ENCODE measurements at places on chromosomes 1 and 21.

DNA sequence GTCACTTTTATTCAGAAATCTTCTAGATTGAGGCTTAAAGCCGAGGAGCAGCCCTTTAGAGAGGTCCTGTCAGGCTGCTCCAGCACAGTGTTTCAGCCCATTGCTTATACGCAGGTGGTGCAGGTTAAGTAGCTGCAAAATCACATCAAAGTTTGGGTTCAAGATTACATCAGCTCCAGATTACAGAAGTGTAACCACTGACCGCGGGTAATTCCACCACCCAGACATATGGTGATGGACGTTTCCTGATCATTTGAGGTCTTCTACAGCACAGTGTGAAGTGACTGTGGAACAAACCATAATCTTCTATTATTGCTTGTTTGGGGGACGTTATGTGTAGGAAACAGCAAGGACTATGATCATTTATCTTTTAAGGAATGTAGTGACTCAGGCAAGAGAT lies 11.8 kb downstream of the C1orf115 start:
- DNase-seq, result no peak

GRCh38 chr1:246106342-246106763 lies 400.7 kb downstream of the SMYD3 start:
- DNase-seq, result peak; percentile 79

- peak; percentile 25 for DNase-seq
These were observed 578 bp upstream of the TRIM62 start for GRCh38 chr1:33182401-33182841.

DNA sequence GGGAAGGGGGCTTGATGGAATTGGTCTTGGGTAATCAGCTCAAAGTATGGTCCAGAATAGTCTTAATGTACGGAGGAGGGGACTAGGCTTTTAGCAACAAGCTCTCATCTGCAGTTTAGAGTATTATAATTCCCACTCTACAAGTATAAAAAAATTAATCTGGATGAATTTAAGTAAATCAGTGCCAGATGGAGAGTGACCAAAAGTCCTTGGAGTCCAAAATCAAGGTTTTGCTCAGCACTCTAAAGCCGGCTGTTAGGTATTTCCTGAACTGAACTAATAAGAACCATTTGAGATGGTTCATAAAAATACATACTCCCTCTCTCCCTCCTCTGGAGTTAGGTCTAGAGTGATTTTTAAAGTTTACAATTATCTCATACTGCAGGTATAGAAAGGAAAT lies 23.7 kb downstream of the GLUL start:
- DNase-seq, result no peak

DNA sequence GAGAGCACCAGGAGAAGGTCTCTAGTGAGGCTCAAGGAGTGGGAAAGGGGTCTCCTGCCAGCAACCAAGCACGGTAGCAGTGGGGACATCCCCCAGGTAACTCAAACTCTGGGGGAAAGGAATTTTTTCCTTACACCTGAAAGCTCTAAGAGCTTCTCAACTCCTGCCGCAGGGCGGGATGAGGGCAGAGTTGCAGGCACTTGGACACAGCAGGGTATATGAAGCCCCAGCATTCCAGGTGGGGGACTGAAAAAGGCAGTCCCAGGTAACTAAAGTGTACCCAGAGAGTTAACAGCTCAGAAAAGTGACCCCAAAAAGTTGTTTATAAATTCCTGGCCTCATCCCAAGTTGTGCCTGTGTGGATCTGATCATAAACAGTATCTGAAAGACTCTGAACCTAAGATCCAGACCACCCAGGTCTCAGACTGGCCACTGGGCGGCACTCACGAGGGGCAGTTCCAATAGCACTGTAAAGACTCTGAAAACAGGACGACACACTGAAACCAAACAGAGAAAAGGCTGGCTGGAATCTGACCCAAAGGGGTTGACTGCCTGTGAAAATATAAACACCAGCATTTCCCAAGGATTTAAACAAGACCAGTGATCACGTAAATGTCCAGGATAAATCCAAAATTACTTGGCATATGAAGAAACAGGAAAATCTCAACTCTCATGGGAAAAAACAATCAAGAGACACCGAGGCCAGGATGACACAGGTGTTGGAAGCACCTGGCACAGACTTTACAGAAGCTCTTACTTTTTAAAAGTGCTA lies 47.5 kb downstream of the HSF2BP start:
- DNase-seq, result peak; percentile 53

- no peak for DNase-seq
These were observed 11.5 kb upstream of the SLC9A1 start for GRCh38 chr1:27166351-27166802.

GRCh38 chr1:204410688-204411450 lies 748 bp downstream of the PPP1R15B start:
- DNase-seq, result peak; percentile 42

- no peak for DNase-seq
These were observed 84.9 kb downstream of the SLC16A1 start for GRCh38 chr1:112870887-112871646.

GRCh38 chr21:36134803-36135390 lies at the start of gene CBR3:
CBR3 (plus strand) TSS chr21:36135079; CDS start chr21:36135193, 114 bp downstream.
- peak; percentile 47 for DNase-seq

DNA sequence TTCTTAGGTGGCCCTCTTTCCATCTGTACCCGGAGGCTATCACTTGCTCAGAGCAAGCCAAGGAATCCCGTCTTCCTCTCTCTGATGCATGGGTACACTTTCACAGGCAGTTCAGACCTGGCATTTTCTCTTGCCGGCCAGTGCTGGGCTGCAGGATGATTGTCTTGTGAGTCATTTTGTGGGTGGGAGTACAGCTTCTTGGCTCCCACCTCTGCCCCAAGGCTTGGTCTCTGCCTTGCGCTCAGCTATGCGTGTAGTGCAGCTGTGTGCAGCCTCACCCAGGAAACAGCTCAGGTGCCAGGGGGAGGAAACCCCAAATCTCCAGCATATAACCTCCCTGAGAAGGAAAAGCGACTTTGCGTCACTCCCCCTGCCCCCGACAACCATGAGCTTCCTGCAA lies 3.9 kb upstream of the AJAP1 start:
- no peak for DNase-seq

DNA sequence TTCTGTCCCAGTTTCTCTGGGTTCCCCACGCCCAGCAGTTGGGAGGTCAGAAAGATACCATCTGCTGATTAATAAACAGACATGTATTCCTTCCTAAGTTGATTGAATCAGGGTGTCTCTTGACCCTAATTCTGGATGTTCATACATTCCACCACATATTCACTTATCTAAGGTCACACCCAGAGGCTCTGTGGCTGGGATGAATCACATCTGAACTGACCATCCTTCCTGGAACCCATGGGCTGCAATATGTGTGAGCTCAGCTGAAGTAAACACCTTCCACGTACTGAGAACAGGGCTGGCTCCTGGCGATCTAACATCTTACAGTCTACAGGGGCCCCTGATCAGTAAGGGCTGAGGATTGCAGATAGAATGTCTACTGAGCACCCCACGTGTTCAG lies 20.5 kb upstream of the TRABD2B start:
- DNase-seq, result no peak

GRCh38 chr1:55958498-55958897 lies 620.9 kb downstream of the PLPP3 start:
- no peak for DNase-seq

DNA sequence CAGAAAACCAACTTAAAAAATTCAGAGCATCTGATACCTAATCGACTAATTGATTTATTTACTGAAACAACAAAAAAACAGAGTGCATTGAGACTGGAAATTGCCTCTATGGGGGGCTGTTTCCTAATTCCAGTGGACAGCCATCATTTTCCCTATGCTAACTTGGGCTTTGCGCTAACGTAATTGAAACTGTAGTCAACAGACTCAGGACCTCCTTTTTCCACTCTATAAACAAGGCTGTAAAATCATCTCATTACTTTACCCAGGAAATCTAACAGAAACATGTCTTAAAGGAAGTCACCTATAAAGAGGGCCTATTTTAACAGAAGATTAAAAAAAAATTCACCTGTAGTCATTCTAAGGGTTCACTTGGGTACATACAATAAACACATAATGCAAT lies 2.1 kb downstream of the ERG start:
- DNase-seq, result peak; percentile 44

GRCh38 chr1:191869790-191870312 lies 288.4 kb upstream of the RGS18 start:
- DNase-seq, result no peak

DNA sequence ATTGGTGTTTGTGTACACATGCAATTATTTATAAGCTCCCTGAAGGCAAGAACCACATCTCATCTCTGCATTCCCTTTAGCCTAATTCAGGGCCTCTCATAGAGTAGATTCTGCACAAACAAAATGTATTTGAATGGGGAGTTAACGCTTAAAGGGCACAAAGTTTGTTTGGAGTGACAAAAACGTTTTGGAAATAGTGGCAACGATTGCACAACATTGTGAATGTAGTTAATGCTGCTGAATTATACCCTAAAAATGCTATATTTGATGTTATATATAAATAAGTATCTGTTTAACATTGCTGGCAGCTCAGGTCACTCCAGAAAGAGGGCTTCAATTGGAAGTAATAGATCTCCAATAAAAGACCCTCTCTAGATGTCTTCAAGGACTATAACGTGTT lies 42.8 kb downstream of the TRIT1 start:
- no peak for DNase-seq

GRCh38 chr1:39275836-39276507 lies 71.5 kb downstream of the MACF1 start:
- DNase-seq, result no peak

- DNase-seq, result no peak
These were observed 858.5 kb upstream of the B3GALT2 start for GRCh38 chr1:194044892-194045291.

- no peak for DNase-seq
These were observed 56.0 kb upstream of the C1orf21 start for GRCh38 chr1:184330875-184331274.

DNA sequence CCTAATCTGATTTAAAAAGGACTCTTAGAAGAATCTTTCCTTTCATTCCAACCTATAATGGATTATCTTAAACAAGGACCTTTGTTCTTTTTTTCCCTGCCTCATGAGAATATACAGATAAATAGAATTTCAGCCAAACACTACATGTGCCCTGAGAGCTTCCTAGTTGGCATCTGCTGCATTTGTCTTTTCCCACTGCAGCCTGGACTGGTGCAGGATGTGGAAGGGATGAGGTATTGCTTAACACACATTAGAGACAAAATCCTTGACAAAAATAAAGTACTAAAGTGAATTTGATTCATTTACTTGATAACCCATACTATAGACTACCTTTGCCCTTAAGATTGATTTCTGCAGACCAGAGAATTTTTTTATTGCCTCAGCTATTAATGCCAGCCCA lies 59.5 kb downstream of the PALMD start:
- no peak for DNase-seq

DNA sequence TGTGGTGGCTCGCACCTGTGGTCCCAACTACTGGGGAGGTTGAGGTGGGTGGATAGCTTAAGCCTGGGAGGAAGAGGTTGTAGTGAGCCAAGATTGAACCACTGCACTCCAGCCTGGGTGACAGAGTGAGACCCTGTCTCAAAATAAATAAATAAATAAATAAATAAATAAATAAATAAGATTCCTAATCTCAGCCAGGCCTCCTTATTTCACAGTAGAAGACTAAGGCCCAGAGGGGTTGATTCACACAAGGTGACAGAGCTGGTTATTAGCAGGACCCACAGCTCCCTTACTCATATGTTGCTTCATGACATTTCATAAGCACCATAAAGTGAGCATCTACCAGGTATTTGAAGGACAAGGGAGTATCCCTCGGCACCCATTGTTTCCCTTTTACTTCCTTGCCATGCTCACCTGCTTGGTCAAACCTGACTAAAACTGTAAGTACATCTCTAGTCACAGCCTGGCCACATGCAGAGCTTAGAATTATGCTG lies 32.7 kb downstream of the ALG14 start:
- DNase-seq, result no peak

Data from common myeloid progenitor, CD34-positive (primary cell).